Central memory CD8-positive, alpha-beta T cell (primary cell): ENCODE measurements at places on chromosomes 3 and 15.

GRCh38 chr3:37441689-37442088 is 267.3 kb upstream of the LRRFIP2 start:
- DNase-seq = no peak

DNA sequence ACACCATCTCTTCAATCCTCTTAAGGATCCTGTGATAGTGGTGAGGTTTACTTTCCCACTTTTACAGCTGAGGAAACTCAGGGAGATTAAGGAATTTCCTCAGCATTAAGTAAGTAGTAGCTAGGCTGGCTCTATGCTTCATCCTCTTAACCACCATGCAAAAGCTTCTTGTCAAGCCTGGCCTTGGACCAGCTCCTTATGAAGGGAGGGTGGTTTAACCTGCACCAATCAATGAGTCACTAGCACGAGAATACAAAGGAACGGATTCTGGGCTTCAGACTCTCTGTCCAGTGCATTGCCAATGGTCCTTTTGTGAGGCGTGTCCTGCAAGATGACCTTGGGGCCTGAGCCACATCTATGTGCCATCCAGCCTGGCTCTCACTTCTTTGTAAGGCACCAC is 202.0 kb upstream of the CFAP20DC start:
- no peak for DNase-seq

GRCh38 chr15:74283368-74283767 is 47.2 kb downstream of the CCDC33 start:
- DNase-seq = no peak

DNA sequence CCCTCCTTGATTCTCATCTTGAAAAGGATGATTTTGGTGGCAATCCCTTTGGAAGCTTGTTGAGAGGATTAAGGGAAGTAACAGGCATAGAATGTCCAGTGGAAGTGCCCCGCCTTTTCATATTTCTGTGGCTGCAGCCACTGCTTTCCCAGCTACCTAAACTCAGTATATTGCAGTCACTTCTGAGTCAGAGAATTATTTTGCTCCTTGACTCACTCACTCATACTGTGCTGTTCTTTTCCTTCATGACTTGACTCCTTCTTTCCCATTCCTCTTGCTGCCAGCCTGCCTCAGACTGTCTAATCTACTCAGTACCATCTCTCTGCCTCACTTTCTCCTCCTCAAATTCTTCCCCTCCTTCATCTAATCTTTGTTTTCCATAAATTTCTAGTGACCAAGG is 26.5 kb upstream of the POLR2M start:
- DNase-seq = no peak

DNA sequence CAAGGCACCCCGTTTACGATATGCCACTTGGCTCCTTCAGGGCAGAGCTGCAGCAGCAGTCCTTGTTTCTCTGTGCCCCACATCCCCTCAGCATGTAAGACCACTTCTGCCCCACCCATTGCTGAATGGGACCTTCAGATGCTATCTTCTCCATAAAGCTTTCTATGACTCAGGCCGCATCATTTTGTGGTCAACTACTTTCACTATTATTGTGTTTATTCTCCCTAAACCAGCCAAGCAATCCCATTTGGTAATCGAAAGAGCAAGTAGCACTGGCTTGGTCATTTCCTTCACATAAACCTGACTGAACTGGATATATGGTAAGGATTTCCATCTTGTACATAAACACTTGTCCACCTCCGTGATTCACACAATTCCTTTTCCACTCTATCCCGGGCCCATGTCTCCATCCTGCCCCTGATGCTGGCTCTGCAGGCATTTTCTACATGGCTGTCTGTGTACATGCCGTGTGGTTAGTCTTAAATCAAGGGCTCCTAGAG is 25.7 kb downstream of the LIPC start:
- DNase-seq = no peak

DNA sequence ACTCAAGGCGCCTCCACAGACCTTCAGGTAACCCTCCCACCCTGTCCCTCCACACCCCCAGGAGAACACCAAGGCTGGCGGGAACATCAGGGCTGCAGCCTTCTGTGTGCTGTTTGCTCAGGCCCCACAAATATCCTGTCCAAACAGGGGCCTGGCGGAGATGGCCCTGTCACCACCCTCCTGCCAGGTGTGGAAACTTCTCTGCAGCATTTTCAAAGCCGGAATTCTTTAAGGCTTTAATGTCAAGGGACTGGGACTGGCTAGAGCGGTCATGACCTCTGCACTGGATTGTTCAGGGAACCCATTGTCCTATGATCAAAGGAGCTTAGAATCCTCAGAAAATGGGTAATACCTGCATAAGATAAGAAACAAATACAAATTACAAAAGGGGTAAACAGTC is 46.6 kb downstream of the FBLN2 start:
- DNase-seq = no peak

GRCh38 chr3:180420016-180420415 is 181.9 kb upstream of the TTC14 start:
- DNase-seq = no peak

DNA sequence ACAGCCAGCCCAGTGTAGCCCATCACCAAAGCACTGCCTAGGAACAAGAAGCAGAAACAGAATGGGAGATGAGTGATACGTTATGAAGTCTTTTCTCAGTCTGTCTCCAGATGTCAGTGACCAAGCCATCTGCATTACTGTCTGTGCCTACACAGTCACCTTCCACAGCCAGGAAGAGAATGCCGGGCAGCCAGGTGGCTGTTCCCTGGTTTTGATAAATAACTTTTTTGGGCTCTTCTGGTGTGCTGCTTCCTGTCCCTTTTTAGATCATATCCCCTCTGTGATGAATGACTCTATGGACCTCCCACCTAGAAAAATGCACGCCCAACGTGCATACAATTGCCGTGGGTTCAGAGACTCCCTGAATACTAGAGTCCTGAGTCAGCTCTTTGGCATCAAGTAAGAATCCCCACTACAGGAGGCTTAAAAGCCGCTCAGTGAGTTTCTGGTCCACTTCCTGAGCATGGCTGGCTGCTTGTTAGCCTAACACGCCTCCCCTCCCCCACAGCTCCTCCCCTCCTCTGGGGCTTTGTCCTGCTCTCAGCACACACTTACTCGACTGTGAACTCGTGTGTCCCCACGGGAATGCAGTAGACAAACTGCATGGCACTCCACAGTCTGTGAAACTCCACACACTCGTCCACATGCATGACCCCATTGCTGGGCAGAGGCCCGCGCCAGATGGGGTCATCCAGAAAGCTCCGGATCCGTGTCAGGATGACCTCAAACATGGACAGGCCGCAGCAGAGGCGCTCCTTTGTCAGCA is 34.7 kb downstream of the NIPA2 start:
- no peak for DNase-seq
